ENCODE measurements at places on chromosomes 11 and 22. TPM values are rescaled to one million over a fixed set of nuclear protein-coding genes. Genes with fewer than 3 reads are reported as not detected.

DNA sequence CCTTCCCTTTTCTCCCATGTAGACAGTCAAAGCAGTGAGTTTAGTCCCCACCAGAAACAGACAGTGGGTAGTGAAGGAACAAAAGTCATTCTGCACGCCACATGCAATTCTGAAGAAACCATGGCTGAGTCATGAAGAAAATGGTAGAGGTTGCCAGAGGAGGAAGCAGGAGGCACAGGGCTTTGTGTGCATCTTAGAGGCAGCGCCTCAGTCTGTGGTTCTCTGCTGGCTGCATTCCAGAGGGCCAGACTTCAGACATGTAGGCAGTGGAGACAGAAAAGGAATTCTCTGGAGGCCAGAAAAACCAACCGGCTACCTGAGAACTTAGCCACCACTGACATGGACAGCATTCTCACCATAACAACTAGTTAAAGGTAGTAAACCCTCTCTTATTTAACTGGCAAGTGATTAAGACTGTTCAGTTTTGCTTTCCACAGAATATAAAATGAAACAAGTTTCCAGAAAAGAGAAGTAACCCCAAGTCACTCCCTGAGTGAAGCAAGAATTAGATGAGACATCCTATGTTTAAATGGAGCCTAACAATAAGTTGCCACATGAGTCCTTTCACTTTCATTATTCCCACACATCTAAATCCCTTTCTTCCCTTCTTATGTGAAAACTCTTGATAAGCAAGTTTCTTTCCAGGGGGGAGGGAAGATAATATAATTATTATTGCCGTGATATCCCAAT, 556.1 kb downstream of the SOX6 start:
- DNase-seq, result no peak

- DNase-seq, result no peak
Observed at GRCh38 chr11:80650966-80651365, 1210.1 kb upstream of the TENM4 start.

- DNase-seq, result no peak
Observed at GRCh38 chr22:19412478-19412877, 19.1 kb downstream of the HIRA start.

- DNase-seq, result no peak
Observed at GRCh38 chr11:32391479-32391878, 43.9 kb downstream of the WT1 start.

GRCh38 chr22:38608992-38609750, 39.2 kb upstream of the DMC1 start:
- DNase-seq, result peak; percentile 27

DNAJB7 gene
- not detected for total RNA-seq

SAMM50 gene
- total RNA-seq, result 77.8 TPM

ELMOD1 gene
- not detected for total RNA-seq

Data from G401 (cell line).